Renal pelvis (tissue), 12 donors: ENCODE measurements at places on chromosomes 4 and X. TPM values are rescaled to one million over a fixed set of nuclear protein-coding genes. Genes with fewer than 3 reads are reported as not detected.

The HSD17B13 gene
- polyA plus RNA-seq = 0.55 TPM

The SSX1 gene
- not detected for polyA plus RNA-seq

The AREG gene
- polyA plus RNA-seq = 0.07 TPM

The RXFP1 gene
- 0.21 TPM for polyA plus RNA-seq

The TRAM1L1 gene
- 17.1 TPM for polyA plus RNA-seq

The PLS3 gene
- polyA plus RNA-seq = 245 TPM

The GLRB gene
- polyA plus RNA-seq = 11.9 TPM

The TMPRSS11A gene
- not detected for polyA plus RNA-seq

DNA sequence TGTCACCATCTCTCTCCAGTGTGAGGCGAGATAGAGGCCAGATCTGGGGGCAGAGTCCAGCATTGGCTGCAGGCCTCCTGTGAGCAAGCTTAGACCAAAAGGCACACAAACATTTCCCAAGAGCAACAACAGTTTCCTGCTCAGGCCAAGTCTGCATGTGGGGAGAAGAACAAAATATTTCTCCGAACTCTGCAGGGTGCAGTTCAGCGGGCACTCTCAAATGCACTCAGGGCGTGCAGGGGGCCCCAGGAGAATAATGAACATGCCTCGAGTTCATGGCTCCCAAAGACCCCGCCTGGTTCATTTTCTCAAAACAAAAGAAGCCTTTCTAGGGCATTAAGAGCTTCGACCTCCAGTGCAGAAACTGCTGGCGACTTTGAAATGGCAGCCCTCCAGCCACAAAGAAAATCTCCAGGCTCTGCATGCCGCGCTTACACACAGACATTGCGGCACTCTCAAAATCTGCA is 57.8 kb upstream of the HELT start:
- DNase-seq = no peak

GRCh38 chrX:108177351-108178142 is 86.0 kb downstream of the ATG4A start:
- DNase-seq = no peak

- no peak for DNase-seq
Measured at GRCh38 chr4:62482355-62482754, 1282.2 kb downstream of the ADGRL3 start.

GRCh38 chr4:123298261-123298660 is 98.3 kb upstream of the SPRY1 start:
- DNase-seq = no peak

DNA sequence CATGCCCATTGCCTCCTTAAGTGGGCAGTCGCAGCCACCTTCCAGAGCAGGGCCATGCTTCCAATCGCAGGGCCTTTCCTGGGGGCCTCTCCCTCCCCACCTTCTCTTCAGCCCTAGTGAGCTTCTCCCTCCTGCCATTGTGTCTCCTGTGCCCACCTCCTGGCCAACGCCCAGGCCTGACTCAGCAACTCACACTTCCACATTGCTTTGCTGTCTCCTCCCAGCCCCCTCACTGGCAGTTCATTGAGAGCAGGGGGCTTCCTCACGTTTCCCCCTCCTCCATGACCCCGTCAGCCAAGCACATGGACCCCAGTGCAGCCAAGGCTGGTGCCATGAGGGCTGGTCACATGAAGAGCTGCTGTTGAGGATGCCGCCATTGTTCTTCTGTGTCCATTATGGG is 25.9 kb downstream of the HTRA3 start:
- DNase-seq = no peak

DNA sequence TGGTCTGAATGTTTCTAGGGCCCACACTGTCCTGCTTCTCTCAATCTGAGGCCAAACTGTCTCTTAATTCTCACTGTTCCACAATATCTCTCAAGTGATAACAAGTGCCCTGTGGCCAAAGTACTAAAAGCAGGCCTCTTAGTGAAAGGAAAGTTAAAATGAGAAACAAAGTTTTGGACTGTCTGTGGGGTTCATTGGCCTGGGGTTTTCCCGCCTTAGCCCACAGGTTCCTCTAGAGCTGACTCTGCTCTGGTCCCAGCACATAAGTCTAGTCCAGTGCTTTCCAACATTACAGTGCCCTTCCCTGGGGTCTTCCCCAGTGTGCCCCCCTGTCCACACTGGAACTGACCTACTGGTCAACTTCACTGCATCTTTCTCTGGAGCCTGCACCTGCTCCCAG is 6.3 kb downstream of the MAGEB1 start:
- DNase-seq = no peak

GRCh38 chr4:151676301-151676700 is 84.5 kb downstream of the GATB start:
- no peak for DNase-seq

GRCh38 chrX:124476562-124476961 is 130.2 kb downstream of the SH2D1A start:
- DNase-seq = no peak

- DNase-seq = no peak
Measured at GRCh38 chr4:2848449-2848848, 4.8 kb downstream of the ADD1 start.

DNA sequence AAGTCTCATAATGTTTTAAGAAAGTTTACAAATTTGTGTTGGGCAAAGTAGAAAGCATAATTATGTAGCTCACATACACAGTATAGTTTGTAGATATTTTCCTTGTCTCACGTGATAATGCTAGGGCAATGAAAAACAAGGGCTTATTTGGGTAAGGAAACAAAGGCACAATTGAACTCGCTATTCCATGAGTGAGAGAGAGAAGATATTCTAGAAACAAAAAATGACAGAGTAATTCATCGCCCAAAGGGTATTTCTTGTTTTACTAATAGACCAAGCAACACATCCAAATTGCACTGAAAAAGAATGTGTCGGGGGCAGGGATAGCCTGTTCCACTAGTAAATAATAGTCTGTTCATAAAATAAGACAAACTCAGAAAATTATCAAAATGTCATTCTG is 3.6 kb upstream of the ASB11 start:
- no peak for DNase-seq

GRCh38 chr4:48947731-48948130 is 38.3 kb upstream of the CWH43 start:
- no peak for DNase-seq
